NCI-H524 (cell line): ENCODE measurements at places on chromosomes 4 and X.
A peak's percentile ranks its signal among the peaks of the same experiment; 100 is the strongest.

- no peak for DNase-seq
Measured at GRCh38 chr4:85448906-85449890, 25.8 kb upstream of the ARHGAP24 start.

- DNase-seq, result peak; percentile 9
Measured at GRCh38 chr4:143559757-143560147, 46.2 kb downstream of the SMARCA5 start.

GRCh38 chrX:40019541-40019940 lies 78.2 kb downstream of the BCOR start:
- no peak for DNase-seq

DNA sequence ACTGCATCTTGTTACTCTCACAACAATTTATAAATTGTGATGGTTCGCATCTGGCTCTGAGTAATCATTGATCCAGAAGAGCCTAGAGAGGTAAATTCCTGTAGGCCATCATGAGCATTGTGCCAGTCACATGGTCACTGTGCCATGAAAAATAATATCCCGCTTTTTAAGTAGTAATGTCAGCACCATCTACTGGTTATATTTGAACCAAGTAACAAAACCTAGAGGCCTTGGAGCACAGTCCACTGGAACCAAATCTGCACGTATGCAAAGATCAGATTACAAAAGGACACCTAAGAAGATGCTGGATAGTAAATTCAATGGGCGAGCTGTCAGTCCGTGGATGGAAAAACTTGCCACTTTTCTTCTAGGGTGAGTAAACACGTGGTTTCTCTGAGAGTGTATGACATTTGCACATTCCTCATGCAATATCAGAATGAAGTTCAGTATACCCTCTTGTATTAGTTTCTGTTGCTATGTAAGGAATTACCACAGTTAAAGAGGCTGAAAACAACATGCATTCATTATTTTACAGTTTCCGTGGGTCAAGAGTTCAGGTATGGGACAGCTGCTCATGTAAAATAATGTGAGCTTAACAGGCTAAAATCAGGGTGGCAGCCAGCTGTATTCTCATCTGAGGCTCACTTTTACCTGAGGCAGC lies 26.8 kb downstream of the FAM114A1 start:
- DNase-seq, result no peak

- peak; percentile 71 for DNase-seq
Measured at GRCh38 chr4:153221783-153222706, 17.8 kb downstream of the TRIM2 start.

GRCh38 chr4:96955226-96955625 lies 1115.3 kb downstream of the PDHA2 start:
- no peak for DNase-seq

DNA sequence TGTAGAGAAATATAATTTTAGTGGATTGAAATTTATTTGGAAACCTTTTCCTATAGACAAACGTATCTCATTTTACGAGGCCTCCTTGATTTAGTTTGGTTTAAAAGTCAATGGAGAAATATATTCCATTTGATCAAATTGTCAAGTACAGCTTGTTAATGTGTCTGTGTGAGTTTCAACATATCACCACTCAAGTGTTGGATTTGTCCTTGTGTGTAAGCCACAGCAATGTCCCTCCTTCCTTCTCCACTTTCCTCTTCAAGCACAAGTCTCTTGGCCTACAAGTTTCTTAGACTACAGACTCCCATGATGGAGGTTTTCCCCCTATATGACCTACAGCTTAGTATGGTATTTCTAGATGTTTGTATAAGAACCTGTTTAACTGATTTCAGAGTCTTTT lies 104.7 kb downstream of the SYNPO2 start:
- DNase-seq, result no peak

DNA sequence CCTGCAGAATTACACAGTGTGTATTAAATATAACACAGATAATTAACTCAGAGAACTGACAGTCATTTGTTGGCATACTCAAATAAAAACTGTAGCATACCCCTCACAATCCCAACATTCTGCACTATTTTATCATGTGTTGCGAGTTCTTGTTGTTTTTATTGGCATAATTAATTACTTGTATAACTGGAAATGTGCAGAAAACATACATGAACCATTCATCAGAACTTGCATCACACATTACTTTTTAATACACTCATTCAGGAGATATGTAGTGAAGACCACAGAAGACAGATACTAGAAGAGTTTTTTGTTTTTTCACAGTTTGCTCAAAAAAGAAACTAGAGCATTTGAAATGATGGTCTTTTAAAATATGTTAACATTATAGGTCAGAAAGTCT lies 74.6 kb upstream of the NEIL3 start:
- no peak for DNase-seq

DNA sequence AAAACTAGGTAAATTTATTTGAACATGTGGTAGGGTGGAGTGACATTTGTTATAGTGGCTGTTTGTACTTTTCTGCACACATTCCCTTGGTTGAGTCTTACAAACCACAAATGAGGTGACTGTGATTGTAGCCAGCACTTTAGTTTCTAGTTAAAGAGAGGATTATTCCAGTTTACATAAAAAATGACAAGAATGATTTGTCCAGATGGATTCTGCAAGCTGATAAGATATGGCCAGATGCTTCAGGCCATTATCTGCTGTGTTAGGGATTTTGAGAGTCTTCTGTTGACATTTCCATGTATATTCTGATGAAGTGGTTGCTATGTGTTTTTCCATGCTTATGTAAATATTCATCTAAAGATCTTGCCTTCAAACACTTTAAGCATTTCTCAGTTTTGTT lies 31.0 kb upstream of the PDE5A start:
- peak; percentile 34 for DNase-seq

DNA sequence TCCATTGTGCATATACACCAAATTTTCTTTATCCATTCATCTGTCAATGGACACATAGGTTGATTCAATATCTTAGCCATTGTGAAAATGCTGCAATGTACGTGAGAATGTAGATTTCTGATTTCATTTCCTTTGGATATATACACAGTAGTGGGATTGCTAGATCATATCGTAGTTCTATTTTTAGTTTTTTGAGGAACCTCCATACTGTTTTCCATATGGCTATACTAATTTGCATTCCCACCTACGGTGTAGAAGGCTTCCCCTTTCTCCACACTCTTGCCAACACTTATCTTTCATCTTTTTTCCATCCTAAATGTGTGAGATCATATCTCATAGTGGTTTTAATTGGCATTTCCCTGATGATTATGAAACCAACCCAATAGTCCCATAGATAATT lies 43.4 kb downstream of the ING2 start:
- no peak for DNase-seq

DNA sequence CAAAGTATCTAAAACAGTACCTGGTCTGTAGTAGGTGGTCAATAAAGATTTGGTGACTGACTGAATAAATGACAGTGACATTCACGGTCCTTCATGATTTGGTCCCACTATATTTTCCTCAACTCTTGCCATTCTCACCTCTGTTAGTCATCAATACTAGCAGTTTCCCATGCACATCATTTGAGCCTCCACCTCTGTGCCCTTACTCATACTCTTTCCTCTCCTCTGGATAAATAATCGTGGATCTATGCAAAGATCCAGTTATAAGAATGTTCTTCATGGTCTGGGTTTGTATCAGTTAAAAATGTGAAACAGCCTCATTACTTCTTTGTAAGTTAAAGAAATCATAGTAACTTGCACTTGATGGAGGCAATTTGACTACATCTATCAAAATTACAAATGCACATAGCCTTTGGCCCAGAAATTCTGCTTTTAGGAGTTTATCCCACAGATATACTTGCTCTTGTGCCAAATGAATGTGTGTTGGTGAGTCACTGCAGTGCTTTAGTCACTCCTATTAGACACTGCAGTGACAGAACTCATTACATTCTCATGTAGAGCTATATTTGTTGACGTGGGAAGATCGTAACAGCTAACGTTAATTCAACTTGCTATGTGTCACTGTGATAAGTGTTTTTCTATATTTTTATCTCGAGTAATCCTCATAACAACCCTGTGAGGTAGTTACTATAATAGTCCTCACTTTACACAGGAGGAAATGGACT lies 121.9 kb upstream of the SMIM10 start:
- no peak for DNase-seq

- peak; percentile 3 for DNase-seq
Measured at GRCh38 chr4:20490734-20491133, 209.5 kb upstream of the PACRGL start.

- DNase-seq, result no peak
Measured at GRCh38 chr4:37631551-37631950, 54.6 kb downstream of the RELL1 start.

DNA sequence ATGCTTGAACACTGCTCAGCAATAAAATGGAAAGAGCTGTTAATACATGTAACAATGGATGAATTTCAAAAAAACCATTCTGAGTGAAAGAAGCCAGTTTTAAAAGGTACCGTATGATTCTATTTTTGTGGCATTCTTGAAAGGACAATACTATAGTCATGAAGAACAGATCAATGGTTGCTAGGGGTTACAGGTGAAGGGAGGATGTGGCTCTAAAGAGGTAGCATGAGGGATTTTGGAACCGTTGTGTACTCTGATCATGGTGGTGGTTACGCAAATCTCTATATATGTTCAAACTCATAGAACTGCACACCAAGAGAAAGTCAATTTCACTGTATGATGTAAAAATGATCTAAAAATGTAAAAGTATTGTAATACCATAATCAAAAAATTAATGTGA lies 40.0 kb upstream of the CTAG2 start:
- DNase-seq, result no peak

- no peak for DNase-seq
Measured at GRCh38 chr4:75997946-75998345, 7.2 kb upstream of the SDAD1 start.

DNA sequence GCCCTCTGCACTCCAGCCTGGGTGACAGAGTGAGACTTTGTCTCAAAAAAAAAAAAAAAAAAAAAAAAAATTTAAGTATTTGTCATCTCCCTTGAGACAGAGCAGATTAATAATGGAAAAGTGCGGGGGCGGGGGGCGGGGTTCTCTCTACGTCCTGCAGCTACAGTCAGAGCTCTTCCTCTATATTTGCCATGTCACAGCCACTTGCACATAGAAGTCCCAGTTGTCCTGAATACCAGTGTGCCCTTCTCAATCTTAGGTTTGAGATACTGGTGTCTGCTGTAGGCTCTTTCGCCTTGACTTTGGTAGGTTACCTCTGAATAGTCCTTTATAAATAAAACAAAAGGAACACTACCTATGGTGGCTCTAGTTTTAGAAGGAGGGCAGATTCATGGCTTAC lies 237.8 kb upstream of the PGRMC2 start:
- DNase-seq, result no peak

GRCh38 chr4:26858947-26859401 lies 1.7 kb upstream of the STIM2 start:
- DNase-seq, result no peak

GRCh38 chr4:37139987-37140386 lies 104.6 kb upstream of the NWD2 start:
- DNase-seq, result no peak

- DNase-seq, result no peak
Measured at GRCh38 chr4:47873877-47874541, 36.1 kb upstream of the CORIN start.

DNA sequence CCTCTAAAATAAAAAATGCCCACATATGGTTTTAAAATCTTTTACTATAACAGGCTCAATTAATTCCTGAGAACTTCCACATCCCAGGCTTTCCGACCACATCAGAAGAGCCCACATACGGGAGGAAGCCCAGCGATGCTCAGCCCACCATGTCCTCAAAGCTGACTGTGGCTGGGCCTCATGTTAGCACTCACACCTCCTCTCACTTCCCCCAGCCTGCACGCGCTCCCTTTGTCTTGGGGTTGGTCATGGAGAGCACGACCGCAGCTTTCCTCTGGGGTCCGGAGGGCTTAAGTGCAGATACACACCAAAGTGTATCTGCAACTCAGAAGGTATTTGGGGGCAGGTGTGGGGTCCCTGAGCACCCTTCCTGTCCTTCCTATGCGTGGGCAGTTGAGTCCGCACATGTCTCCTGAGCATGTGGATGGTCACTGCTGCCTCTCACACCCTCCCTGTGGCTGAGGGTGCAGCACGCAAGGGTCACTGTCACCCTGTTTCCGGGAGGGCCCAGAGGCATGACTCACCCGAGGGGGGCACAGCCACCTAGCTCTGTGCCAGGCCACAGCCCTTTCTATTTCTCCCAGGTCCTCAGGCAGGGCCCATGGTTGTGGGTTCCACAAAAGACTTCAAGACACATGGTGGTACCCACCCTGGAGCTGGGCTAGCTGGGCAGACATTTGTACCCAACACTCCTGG lies 21.2 kb downstream of the WDR1 start:
- DNase-seq, result no peak

- no peak for DNase-seq
Measured at GRCh38 chr4:174118171-174118570, 165.3 kb downstream of the FBXO8 start.

- DNase-seq, result no peak
Measured at GRCh38 chrX:17674601-17675000, 62.7 kb upstream of the SCML1 start.

DNA sequence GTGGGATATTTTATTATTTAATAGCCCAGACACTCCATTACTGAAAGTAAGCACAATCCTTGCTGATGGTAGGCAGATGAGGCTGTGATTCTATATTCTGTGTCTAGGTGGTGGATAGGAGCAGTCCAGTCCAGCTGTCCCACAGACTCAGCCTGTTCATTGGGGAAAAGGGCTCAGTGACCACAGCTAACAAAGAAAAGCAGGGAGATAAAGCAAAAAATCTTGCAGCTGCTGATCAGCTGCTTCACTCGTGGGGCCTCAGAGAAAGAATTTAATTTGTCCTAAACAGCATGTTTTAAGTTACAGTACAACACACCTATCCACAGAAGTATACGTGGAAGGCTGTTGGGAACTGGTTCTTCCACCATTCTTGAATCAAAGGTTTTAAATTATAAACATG lies 40.7 kb upstream of the ANK2 start:
- no peak for DNase-seq

GRCh38 chr4:180669680-180670079 lies 1573.5 kb upstream of the TENM3 start:
- no peak for DNase-seq

DNA sequence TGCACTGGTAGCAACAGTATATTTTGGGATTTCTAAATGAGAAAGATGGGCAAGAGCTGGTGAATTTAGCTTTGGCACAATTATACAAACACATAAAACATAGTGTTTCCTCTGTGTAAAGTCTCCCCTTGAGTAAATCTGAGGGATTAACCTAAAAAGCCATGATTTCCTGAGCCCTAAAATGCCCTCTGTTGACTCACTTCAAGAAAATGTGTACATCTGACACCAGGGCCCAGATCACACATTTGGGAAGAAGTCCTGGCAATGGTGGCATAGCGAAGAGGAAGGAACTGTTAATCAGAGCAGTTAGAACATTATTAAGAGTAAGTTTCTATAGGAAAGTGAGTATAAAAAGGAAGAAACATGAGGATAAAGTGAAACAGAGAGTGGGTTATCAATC lies 338.5 kb downstream of the SPOCK3 start:
- DNase-seq, result no peak

DNA sequence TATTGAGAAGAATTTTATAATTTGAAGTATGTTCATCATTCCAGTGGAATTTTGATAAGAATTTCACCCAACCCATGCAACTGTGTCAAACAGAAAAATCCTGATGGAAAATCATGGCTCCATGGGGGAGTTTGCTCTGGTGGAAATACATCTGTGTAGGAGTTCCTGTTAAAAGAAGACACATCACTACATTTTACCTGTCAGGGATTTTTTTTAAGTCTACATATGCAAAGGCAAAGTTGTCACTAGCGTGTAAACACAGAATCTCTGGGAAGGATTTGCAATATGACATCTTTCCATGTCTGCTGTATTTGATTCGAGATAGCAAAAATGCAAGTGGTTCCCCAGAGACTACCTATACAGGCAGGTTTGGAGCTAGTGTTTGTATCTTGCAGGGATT lies 581.0 kb downstream of the KCNIP4 start:
- DNase-seq, result no peak

GRCh38 chr4:38319456-38320342 lies 344.3 kb upstream of the KLF3 start:
- DNase-seq, result peak; percentile 85
